ENCODE measurements at places on chromosomes 3 and 15.

GRCh38 chr3:157981819-157982218, 124.4 kb downstream of the SHOX2 start:
- DNase-seq = no peak

- DNase-seq = no peak
Observed at GRCh38 chr15:92810418-92811138, 89.5 kb upstream of the CHD2 start.

DNA sequence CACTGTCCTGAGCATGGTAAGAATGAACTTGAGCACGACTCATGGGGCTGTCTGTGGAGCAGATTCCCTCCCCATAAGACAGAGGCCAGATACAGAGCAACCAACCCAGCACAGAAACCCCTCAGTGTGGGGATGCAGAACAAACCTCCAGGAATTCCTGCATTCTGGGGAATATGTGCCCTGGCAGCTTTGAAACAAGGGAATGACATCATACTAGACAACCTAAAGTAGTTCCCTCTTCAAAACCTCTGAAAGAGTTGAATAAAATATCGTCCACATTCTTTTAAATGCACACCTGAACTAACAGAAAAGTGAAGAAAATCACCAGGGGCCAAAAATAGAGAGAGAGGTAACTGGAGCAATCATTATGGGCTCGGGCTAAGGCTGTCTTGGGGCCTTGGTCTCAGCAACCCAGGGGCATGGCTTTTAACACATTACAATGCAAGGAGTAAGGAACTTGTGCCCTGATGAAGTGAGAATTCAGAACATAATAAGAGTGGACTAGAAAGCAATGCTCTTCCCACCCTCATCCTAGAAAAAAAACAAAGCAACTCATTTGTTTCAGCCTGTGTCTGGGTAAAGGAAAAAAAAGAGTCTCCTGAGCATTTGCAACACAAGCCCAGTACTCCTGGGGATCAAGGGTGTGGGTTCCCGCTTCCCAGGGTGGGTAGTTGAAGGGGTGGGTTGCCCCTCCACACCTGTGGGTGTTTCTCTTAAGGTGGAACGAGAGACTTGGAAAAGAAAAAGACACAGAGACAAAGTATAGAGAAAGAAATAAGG, 43.9 kb downstream of the ADIPOQ start:
- DNase-seq = no peak

DNA sequence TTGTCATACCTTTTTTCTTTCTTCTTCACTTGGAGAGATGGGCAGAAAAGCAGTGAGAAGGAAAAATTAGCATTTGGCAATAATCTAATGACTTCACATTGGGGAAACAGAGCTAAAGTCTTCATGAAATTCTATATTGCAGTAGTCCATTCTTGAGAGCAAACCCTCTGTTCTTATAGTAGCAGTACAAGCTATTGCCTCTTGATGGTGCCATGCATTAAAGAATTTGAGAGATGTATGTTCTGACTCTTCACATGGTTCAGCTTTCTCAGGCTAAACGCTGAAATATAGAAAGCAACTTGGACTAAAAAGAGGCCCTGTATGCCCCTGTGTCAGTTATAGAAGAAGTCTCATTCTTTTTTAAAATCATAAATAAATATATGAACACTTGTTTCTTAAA, 36.0 kb downstream of the PHLDB2 start:
- DNase-seq = no peak

DNA sequence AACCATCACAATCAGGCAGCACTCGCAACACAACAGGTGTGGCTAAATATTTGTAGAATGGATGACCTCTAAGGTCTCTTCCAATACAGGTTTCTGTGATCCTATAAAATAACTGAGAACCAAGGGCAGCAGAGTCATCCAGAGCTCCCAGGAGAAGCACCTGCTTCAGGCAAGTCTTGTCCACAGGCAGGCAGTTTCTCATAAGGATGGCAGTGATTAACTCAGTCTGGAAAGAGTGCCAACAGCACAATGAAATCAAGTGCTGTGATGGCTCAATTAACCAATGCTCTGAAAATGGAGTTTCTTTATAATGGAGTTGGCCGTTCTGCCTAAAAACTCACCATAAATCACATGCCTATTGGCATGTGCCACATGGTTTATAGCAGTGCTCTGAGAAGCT, 70.8 kb downstream of the HOMER2 start:
- DNase-seq = no peak

DNA sequence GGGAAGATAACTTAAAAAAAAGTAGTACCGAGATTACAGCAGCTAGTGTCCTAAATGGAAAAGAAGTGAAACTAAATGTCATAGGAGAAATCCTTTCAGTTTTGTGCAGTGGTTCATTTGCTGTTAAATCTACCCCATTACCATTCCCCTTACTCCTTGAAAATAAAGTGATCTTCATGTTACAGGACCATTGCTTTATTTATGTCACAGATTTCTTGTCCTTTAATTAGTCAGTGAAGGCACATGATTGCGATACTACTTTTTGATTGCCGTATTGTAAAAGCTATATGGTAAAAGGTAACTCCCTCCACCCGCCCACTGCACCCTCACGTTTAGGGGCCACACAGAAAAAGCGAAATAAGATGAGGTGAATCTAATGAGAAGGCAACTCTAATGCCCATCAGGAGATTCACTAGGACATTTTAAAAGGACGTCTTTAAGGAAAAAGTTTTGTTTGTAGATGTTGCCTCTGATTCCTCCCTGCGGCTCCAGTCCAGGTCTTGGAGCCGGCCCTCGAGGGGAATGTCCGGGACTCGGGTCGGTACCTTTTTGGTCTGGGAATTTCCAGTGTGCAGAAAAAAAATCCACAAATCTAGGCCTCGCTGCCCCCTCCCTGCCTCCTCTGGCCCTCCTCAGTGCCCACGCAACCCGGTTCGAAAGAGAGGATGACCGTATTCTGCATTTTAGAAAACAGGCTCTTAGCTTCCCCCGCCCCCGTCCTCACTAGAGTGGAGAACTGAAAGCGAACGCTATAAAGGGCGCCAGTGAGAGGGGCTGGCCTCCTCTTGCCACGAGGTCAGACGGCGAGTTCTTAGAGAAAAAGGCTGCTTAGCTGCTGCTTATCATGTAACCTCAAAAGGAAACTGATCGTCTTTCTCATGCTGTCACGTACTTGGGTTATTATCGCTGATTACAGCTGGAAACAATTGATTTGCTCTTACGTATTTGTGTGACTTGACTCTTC, 21.8 kb upstream of the NFKBIZ start:
- peak; percentile 90 for DNase-seq

DNA sequence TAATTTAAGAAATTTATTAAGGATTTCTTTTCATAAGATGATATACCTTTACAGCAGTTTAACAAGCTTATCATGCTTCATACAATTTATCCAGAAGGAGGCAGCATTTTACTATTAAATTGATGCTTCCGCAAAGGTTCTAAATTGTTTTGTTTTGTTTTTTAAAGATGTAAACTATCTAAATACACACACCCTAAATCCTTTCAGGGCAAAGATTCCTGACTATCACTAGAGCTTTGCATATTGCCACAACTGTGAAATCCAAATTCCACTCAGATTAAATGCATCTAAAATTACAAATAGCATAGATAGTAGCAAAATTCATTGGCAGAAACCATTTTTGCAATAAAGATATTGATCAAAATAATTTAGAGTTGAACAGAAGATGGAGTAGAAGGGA, 44.5 kb upstream of the CCNL1 start:
- no peak for DNase-seq

GRCh38 chr15:67480741-67481140, 40.2 kb upstream of the C15orf61 start:
- DNase-seq = no peak

- DNase-seq = no peak
Observed at GRCh38 chr3:138336454-138336999, 6.9 kb upstream of the NME9 start.

- DNase-seq = no peak
Observed at GRCh38 chr3:13584427-13584891, 35.5 kb downstream of the FBLN2 start.

- DNase-seq = no peak
Observed at GRCh38 chr15:25869701-25870100, 6.6 kb upstream of the ATP10A start.

DNA sequence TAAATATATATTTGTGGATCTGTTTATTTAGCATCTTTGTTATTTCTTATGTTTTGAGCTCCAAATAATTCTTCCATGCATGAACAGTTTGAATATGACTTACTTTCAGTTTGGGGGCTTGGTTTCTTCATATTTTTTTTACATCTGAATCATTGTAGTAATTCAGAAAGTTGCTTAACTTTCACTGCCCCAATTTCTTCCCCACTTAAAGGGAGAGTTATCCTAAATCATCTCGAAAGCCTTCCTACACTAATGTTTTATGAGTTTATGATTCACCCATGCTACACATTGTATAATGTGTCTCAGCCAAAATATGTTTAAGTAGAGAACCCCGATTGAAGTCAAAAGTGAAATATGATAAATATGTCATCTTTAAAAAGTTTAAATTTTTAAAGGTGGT, 47.8 kb downstream of the SPRED1 start:
- DNase-seq = no peak

DNA sequence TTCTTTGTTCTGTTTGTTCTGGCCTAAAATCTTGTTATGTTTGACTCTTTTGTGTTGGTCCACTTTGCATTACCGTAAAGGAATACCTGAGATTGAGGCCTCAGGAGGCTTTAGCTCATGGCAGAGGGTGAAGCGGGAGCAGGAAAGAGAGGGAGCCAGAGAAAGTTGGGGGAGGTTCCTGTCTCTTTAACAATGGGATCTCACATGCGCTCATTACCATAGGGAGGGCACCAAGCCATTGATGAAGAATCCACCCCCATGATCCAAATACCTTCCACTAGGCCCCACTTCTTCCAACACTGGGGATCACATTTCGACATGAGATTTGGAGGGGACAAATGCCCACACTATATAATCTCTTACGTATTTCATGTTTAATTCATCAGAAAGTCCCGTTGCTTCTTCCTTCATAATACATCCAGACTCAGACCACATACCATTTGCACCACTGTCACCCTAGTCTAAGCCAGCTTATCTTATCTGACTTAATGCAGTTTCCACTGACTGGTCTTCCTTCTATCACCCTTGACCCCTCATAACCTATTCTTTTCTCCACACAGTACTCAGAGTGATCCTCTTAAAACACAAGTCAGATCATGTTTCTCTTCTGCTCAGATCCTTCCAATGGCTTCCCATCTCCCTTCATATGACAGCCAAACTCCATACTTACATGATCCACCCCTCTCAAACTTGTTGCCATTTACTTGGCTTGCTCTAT, 13.5 kb downstream of the KBTBD8 start:
- no peak for DNase-seq

GRCh38 chr3:139355476-139355875, 11.7 kb downstream of the MRPS22 start:
- DNase-seq = no peak

All from CD4-positive, alpha-beta T cell treated with Interferon alpha-2 for 1 hour (primary cell).